NAMALWA (cell line): ENCODE measurements at places on chromosomes 12 and 14.

DNA sequence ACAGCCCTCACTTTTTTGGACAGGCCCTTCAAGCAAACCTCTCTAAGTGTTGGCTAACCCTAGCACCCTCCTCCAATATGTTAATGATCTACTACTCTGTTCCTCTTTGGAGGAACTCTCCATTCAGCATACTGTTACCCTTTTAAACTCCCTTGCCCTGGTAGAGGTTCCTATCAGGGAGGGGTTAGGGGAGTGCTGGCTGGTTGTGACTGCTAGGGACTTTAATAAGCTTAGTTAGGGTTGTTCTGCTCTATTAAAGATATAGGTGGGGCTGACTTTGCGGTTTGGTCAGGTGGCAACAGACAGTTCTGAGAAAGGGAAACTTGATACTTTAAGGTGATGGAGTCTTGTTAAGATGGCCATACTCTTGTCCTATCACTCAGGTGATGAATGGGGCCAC, 301.5 kb upstream of the FBXO33 start:
- no peak for DNase-seq

GRCh38 chr14:101595887-101596721, 34.8 kb downstream of the DIO3 start:
- DNase-seq: peak; percentile 46

DNA sequence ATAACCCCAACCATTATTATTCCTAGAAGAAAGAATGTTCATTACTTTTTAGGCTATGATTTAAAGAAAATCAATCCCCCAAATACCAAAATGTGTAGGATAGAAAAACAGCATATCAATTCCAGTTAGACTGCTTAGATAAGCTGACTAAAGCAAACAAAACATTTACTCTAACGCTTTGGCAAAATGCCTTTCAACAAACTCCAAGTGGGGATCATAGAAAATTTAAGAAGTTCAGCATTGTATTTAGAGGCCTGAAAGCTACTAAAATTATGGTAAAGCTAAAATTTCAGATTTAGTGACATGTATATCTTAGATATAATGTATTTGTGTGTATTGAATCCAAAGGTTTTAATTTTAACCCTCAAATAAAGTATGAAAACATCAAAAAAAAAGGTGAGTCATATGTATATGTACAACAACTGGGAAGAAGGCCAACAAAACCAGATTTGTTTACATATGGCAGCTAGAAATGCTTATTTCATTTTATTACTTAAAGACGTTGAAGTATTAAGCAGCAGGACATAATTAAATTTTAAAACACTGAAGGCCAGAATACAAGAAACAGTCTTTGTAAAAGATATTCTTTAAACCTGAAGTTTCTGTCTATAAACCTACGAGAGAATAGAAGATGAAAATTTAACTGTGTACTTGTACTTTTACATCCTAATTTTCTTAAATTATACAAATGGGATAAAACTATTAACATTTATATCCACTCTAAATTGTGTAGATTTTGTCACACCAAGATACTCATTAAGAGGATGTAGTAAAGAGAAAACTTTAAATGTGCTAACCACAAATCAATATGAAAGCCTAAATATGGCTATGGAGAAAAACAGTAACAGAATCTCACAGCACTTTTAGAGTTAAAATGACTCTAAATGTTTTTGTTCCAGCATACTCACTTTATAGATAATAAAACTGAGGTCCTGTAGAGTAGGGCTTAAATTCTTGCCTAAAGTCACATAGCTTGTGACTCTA, 71.4 kb downstream of the SLC41A2 start:
- no peak for DNase-seq

DNA sequence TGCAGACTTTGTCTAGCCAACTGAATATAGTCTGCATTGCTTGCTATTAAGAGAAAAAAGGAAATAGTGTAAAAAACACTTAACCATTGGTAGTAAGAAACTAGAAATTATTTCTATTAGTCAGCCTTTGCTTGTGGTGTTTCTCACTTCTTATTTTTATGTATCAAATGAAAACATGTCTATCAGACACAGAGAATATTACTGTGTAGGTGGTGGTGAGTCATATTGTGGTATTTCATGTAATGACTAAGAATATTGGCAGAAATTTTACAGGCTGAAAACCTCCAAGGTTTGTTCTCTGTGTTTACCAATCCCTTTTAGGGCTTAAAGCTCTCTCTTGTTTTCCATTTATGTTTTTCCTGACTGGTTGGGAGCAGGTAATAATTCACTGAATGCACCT, 87.2 kb downstream of the DAAM1 start:
- no peak for DNase-seq

DNA sequence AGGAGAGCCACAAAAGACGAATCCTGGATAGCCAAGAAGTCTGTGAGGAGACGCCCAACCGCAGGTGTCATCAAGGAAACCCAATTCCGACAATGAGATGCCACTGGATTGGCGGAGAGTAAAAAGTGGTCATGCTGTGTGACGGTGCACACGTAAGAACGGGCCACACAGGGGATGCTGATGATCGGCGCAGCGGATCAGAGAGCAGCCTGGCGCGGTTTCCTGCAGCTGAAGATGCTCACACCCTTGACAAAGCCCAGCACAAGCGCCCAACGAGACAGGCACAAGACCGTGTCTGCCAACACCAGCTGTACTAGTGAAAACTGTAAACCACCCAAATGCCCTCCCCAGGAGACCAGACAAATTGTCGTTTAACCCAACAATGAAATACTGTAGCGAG, 55.8 kb downstream of the CCDC85C start:
- DNase-seq: no peak
